Left renal pelvis (tissue), 4 donors: ENCODE measurements at places on chromosomes 2 and 18.

GRCh38 chr2:75055142-75055819 lies 96.8 kb downstream of the POLE4 start:
- no peak for DNase-seq

GRCh38 chr2:70603066-70603465 lies 49.4 kb upstream of the TGFA start:
- no peak for DNase-seq

DNA sequence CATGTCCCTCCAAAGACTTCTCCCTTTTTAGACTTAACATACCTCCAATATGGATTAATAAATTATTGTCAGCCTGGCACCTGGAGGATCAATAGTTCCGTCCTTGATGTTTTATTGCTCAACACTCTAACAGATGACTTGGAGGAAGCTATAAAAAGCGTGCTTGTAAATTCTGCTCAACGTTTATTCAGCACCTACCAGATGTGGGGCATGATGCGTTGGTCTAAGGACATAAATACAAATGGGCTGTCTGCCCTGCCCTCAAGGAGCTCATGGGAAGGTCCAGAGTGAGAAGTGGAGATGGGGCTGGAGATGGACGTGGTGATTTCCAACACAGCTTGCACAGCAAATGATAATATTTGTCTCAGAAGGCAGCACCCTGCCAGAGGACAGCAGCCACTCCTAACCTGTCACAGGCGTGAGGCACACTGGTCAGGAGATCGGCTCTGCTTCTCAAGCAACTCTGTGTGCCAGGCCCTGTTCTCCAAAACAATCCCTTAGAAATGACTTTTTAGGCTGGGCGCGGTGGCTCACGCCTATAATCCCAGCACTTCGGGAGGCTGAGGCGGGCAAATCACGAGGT lies 25.5 kb upstream of the ZCCHC2 start:
- DNase-seq: no peak

DNA sequence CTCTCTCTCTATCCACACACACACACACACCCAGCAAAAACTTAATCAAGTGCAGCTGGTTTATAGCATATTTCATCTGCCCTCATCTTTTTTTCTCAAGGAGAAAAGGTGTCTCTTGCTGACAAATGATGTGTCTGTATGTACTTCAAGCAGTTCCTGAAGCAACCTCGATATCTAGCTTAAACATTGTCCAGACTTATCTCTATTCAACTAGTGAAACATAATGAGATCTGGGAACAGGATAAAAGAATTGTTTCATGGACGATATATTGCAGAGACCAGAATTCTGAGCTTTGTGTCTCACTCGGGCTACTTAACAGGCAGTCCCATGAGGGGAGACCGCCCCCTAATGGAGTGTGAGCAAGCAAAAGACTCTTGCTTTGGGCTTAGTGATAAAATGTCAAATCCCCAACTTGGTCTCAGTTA lies 929.2 kb upstream of the SOX11 start:
- DNase-seq: peak; percentile 39

GRCh38 chr2:71788186-71788525 lies 334.8 kb downstream of the DYSF start:
- no peak for DNase-seq

GRCh38 chr2:71669628-71670429 lies 216.5 kb downstream of the DYSF start:
- no peak for DNase-seq
